ENCODE measurements at places on chromosomes 7 and 10. TPM values are rescaled to one million over a fixed set of nuclear protein-coding genes. Genes with fewer than 3 reads are reported as not detected.

TMEM139 gene
- total RNA-seq = 0.20 TPM

SLC13A1 gene
- not detected for total RNA-seq

ETV1 gene
- not detected for total RNA-seq

POLR2J2 gene
- total RNA-seq = 81.3 TPM

UBE3C gene
- total RNA-seq = 30.8 TPM

- DNase-seq = peak; percentile 9
These were observed 176.0 kb upstream of the MYO3A start for GRCh38 chr10:25758041-25758457.

DNA sequence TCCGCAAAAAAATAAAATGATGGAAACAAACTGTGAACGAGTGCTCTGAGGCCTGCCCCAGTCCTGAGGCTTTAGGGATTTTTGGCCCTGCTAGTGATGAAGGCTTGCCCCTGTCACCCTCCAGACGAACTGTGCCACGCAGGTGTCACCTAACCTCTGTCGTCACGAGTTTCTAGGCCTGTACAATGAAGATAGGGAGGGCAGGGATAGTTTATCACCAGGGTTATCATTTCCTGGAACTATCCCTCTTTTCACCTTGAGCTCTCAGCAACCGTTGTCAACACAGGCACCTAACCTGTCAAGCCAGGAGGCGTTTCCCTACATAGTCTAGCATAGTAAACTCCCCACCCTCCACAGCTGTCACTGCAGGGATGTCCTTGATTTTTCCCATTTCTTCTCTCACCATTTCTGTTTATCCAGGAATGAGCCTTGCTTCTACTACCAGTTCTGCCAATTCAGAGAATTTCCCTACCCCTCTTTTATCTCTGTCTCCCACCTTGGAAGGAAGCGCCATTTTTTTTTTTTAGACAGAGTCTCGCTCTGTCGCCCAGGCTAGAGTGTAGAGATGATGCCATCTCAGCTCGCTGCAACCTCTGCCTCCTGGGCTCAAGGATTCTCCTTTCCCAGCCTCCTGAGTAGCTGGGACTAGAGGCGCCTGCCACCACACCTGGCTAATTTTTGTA lies 2.2 kb upstream of the ACHE start:
- no peak for DNase-seq

GRCh38 chr7:3019801-3020200 lies 23.9 kb downstream of the CARD11 start:
- DNase-seq = no peak

GRCh38 chr7:50952544-50952943 lies 169.8 kb upstream of the GRB10 start:
- DNase-seq = no peak

DNA sequence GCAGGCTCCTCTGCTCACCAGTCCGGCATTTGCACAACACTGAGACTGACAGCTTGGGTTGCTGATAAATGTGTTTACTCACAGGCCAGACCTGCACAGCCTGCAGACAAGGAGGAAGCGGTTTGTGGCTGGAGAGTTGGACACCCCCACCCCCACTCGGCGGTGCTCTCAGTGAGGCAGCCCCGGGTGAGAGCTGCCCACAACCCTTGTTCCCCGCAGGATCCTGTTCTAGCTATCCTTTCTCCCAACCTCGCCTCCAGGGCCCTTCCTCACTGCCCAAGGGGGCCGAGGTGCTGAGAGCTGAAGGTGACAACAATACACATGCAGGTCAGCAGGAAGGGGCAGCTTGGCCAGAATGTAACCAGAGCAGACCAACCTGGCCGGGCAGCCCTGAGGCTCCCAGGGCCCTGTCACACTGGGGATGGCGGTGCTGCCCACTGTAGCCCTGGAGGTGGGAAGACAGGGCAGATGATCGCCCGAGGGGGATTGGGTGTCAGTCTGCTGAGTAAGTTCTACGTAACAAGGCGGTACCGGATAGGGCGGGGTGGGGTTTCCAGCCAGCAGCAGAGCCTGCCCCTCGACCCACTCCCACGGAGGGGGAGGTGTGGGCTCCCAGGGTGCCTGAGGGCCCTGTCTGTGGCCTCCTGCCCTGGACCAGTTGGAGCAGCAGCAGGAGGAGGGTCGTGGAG lies 2.1 kb upstream of the ADAM8 start:
- peak; percentile 42 for DNase-seq
